ENCODE measurements at places on chromosomes 16 and 17.

DNA sequence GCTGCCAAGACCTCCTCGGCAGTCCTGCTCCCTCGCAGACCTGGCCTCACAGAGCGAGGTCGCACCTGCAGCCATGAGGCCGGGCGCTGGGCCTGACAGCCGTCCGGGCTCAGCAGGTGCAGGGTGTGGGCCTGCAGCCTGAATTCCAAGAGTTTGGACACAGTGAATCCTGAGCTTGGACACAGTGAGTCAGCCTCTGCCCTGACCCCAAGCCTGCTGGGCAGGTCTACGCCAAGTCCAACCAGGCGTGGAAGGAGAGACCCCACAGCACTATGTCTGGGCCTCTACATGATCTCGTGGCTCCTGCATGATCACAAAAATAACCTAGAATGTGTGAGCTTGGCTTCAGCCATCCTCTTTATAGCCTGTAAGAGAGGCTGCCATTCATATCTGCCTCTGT, 121.0 kb downstream of the C16orf95 start:
- DNase-seq: no peak

- no peak for DNase-seq
Observed at GRCh38 chr17:11582217-11582616, 16.1 kb upstream of the DNAH9 start.

DNA sequence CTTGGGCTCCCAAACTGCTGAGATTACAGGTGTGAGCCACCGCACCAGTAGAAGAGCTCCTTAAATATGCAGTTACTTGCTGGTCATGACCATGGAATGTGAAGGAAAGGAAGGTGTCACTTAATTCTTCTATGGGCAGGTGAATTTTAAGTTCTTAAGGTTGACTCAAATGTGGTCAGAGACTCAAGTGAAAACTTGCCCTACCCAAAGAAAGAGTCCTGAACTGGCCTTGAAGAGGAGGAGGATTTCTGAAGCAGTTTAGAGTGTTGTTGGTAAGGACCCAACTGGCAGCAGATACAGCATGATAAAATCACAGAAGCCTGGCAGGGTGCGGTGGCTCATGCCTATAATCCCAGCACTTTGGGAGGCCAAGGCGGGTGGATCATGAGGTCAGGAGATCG, 29.4 kb downstream of the CHD9 start:
- DNase-seq: no peak

DNA sequence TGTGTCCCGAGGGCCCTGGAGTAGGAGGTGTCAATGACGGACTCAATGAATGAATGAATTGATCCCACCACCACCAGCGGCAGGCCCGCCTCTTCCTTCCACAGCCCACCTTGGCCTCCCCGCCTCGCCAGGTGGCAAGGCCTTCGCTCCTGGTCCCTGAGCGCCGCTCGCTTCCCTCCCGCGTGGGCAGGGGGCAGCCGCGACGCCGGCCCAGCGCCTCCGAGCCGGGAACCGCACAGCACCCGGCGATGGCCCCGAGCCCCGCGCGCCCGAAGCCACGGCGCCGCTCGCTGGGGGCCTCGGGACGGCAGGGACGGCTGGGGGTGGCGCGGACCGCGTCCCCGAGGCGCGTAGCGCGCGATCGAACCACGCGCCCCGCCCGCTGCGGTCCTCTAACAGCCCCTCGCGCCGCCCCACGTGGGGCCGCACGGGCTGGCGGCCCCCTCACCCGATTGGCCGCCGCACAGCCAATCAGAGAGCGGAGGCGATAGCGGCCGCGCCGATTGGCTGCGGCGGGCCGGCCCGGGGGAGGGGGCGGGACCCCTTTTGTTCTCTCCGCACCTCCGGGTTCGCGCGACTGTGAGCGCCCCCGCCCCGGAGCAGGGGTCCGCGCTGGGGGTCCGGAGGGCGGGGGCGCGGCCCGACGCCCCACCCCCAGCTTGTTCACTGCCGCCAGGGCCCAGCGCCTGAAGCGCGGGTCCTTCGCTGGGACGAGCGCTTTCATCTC, 31.4 kb downstream of the ACTG1 start:
- peak; percentile 35 for DNase-seq

GRCh38 chr16:3085868-3086595, 13.1 kb downstream of the ZSCAN10 start:
- no peak for DNase-seq

DNA sequence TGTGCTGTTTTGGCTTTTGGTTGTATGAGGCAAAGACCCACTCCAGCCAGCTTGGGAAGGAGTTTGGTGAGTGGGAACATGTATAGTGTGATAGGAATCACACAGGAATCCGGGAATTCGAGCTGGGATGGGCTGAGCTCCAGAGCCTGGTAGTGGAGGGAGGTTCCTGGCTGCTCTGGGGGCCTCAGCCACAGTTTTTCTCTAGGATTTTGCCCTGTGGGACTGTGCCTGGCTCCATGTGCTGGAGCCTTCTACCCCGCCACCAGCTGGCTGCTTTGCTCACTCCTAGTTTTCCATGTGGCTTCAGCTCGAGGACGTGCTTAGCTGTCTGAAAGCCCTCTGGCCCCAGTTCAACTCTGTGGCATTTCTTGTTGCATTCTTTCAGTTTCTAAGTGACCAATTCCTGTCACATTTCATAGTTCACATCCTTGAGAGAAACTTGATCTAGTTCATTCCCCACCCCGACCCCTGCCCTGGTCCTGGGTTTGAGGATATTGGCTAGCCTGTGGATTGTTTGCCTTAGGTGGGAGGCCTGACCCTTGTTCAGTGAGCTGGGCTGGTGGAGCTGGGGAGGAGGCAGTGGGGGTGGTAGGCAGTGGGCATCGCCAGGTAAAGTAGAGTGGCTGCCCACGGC, 5.0 kb downstream of the SEC14L1 start:
- no peak for DNase-seq

DNA sequence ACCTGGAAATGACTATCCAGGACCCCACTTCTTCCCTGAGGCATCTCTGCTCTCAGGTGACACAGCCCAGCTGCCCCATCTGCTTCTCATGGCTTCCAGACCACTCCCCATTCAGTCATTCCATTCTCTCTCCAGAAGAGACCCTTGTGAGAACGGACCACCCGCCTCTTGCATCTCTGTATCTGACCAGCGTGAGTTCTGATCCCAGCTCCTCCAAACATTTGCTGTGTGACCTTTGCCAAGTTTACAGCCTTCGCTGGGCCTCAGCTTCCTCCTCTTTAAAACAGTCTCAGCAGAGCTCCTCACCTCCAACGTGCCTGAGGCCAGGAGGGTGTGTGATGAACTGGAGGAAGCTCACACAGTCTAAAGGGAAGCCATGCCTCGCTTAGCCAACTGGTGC, 39.6 kb downstream of the C16orf82 start:
- no peak for DNase-seq

GRCh38 chr16:57479205-57479975, 6.9 kb downstream of the DOK4 start:
- DNase-seq: peak; percentile 30

DNA sequence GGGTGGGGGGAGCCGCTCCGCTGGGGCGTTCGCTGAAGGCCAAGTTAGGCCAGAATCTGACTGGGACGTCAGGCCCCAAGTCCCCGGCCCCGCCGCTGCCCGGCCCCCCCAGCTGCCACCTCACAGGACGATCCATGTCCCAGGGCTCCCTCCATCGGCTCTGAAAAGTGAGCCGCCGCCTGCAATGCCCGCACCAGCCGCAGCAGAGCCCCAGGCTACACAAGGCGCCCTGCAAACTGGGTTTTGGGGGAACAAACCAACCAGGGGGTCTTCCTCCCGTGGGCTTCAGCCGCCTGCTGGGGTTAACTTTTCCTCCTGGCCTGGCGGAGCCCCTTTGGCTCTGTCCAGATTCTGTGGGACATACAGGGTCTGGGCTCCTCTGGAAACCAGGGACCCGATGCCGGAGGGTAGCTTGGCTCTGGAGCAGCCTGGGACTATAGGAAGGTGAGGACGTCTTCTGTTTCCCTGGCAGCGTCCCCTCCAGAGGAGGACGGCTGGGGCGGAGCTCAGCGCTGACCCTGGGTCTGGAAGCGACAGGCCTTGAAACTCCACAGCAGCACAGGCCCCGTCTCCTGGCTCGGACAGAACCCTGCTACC, 835 bp downstream of the NME4 start:
- peak; percentile 15 for DNase-seq

DNA sequence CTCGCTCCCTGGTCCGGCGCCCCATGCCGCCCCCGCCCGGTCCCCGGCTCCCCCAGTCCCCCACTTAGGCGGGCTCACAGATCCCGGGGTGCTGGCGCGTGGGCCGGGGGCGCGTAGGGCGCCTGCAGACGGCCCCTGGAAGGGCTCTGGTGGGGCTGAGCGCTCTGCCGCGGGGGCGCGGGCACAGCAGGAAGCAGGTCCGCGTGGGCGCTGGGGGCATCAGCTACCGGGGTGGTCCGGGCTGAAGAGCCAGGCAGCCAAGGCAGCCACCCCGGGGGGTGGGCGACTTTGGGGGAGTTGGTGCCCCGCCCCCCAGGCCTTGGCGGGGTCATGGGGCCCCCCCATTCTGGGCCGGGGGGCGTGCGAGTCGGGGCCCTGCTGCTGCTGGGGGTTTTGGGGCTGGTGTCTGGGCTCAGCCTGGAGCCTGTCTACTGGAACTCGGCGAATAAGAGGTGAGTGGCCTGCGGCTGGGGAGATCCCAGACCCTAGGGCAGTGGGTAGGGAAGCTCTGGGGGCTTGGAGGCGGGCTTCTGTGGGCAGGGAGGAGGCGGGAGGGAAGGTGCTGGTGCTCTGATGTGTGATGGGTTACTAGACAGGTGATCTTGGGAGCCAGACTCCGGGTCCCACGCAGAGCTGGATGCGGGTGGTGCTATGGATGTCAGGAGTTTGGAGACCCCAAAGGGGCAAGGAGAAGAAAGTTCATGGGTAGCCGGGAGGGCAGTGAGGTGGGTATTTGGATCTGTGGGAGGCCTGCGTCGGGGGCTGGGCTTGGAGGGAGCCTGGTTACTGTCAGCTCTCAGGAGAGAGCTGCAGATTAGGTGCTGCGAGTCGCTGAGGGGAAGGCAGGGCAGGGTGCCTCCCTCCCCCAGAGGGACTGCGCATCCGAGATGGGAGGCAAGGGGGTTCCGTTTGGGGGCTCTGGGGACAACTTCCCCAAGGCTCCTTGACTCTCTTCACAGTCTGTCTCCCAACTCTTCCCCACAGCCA, 560 bp downstream of the EFNB3 start:
- no peak for DNase-seq

DNA sequence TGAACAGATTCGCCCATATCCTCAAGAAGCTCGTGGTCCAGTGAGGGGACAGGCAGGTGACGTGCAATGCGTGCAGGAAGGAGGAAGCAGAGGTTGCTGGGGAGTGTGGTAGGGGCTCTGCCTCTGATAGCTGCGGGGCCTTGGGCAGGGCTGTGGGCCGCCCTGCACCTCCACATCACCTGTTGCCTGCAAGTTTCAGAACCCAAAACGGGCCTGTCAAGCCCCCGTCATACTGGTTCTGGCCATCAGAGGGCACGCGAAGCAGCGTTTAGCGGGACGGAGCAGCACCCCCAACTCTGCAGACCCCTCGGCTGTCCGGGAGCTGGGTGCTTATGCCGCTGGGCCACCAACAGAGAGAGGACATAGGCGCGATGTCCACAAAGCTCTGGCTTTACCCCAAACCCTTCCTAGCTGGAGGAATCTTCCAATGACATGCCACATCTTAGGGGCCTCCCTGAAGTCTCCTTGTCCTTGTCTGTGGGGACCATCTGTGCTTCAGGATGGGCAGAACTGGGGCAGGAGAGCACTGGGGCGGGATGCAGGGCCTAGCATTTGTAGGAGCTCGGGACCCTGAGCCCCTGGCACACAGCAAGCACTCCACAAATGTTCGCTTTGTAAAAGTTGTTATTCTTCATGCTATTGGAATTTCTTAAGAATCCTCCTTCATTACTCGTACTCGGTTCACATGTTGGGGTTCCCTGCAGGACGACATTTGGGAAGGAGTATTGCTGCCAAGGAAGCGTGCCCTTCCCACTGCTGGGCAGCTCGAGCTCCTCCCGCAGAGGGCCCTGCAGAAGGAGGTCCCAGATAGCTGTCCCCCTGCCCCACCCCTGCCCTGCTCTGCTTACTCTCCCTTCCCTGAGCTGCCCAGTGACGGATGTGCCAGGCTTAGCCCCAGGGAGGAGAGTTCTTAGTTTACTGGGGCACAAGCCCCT, 64.3 kb downstream of the CNGB1 start:
- DNase-seq: no peak

DNA sequence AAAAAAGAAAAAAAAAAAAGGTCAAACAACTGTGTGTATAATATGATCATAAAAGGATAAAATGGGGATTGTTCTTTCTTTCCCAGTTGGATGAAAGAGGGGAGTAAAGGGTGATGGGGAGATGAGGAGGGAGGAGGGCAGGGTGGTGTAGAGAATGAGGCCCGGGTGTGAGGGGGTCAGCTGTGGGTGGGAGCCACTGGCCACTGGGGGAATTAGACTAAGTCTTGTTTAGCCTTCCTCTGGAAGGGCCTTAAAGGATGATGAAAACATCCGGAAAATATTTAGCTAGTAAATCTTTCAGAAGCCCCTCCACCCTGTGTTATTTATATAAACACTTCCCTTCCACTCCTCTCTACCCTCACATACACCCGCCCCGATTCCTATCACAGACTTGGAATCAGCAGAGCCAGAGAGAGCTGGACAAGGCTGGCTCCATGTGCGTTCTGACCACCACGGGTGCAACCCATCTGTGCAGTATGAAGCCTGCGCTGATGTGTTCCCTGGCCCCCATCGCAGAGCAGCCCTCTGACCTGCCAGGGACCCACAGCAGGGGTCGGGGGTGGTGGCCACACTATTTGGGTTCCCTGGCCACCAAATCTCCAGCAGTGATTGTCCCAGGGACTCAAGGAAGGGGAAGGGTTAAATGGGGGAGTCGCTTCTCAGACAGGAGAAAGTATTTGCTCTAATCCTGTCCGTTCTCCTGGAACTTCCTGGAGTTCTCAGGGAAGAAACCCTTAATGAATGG, 72.7 kb downstream of the GAS7 start:
- no peak for DNase-seq

GRCh38 chr17:48596735-48597527, 3.4 kb upstream of the HOXB5 start:
- no peak for DNase-seq

DNA sequence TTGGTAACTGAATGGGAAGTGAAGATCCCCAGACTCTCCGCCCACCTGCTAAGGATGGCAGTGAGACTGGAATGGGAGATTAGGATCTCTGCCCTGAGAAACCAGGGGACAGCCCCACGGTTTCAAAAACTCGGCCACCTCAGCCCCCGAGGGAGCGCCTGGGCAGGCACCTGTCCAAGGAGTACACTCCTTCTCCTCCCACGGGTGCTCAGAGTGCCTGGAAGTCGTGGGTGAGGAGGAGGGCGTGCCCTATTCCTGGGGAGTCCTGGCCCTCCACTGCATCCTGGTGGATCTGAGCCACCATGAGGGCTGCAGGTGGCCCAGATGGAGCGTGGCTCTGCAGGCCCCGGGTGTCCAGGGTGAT, 78.5 kb downstream of the MGAT5B start:
- no peak for DNase-seq

GRCh38 chr17:81961521-81962498, 823 bp upstream of the NOTUM start:
- DNase-seq: no peak

- no peak for DNase-seq
Observed at GRCh38 chr17:80891397-80892018, 100.1 kb upstream of the CHMP6 start.

DNA sequence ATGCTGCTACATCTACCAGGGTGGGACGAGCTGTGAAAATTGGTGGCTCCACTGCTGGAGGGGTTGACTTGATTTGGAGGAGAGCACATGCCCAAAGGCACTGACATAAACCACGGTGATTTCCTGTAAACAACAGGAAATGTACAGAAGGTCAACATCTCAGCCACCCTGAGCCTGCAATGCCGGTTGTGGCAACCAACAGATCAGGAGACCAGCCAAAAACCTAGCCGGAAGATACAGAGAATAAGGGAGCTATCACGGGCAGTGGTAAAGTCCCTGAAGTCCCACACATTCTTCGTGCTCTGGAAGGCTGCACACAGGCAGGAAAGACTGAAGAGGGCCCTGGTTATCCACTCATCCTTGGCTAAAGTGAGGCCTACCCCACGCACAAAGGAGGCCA, 56.2 kb downstream of the ADCY9 start:
- no peak for DNase-seq

All from NCI-H1694 (cell line).